IPS DF 6.9 (cell line): ENCODE measurements at places on chromosomes 6 and 20.

- no peak overlapping the region for H3K27ac ChIP-seq
- no peak for DNase-seq
- H3K4me1 ChIP-seq, result no peaks in the 10 kb centered on the region
- no peaks in the 10 kb centered on the region for H3K27me3 ChIP-seq
Observed at GRCh38 chr6:153862139-153862538, 176.9 kb upstream of the OPRM1 start.

DNA sequence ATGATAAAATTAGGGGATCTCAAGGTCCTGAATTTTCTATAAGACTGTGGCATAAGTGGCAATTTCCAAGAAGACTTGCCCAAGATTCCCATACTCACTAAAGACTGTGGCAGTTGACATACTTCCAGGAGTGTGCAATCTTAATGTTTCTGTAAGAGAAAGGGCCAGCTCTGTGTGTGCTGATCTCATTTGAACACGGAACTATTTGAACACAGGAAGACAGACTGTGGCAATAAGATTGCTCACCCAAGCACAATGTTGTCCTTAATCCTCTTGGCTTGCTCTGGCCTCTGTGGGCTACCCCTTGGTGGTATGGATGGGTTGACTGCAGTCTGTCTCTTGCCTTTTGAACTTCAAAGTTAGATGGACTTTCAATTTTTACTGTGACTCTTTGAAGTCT, 151.4 kb downstream of the PHF3 start:
- no peaks in the 10 kb centered on the region for H3K27me3 ChIP-seq
- no peak overlapping the region for H3K4me3 ChIP-seq
- H3K4me1 ChIP-seq, result no peaks in the 10 kb centered on the region
- H3K36me3 ChIP-seq, result no peaks in the 10 kb centered on the region
- DNase-seq, result no peak

GRCh38 chr6:32483968-32484613, 44.4 kb downstream of the HLA-DRA start:
- no peaks in the 10 kb centered on the region for H3K4me1 ChIP-seq
- no peak overlapping the region for H3K27ac ChIP-seq
- no peak for DNase-seq
- H3K36me3 ChIP-seq, result no peaks in the 10 kb centered on the region
- H3K4me3 ChIP-seq, result no peak overlapping the region
- no peaks in the 10 kb centered on the region for H3K27me3 ChIP-seq

DNA sequence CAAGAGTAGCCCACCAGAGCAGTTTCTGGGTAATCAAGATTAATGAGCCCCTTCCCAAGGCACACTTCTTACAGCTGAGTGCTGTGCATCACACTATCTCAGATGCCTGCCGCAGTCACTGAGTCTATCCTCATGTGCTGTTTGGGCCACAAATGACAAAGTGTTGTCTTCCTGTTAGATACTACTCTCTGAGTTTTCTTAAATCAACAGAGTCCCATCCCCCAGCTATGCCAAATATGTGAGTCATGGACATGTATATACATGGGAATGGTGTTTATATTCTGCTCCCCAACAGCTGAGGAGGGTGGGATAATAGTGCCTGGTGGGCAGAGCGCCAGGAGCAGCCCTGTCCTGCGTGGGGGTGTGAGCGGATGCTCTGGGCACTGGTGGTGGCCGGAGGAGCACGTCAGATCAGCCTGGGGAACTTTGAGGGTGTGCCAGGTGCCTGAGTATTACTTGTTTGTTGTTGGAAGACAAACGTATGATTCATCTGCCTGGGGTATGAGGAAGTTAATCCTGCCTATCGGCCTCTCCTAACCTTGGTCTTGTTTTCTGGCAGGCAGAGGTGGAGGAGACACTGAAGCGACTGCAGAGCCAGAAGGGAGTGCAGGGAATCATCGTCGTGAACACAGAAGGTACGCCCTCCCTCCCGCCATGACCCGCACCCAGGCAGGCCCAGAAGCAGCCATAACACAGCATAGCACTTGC, 9.6 kb downstream of the DYNLRB1 start:
- H3K36me3 ChIP-seq, result peaks cover 6% of the 10 kb centered on the region; the same call in 1 of the 2 replicates
- H3K4me3 ChIP-seq, result no peak overlapping the region
- H3K27ac ChIP-seq, result no peak overlapping the region
- no peak for DNase-seq
- no peaks in the 10 kb centered on the region for H3K27me3 ChIP-seq

DNA sequence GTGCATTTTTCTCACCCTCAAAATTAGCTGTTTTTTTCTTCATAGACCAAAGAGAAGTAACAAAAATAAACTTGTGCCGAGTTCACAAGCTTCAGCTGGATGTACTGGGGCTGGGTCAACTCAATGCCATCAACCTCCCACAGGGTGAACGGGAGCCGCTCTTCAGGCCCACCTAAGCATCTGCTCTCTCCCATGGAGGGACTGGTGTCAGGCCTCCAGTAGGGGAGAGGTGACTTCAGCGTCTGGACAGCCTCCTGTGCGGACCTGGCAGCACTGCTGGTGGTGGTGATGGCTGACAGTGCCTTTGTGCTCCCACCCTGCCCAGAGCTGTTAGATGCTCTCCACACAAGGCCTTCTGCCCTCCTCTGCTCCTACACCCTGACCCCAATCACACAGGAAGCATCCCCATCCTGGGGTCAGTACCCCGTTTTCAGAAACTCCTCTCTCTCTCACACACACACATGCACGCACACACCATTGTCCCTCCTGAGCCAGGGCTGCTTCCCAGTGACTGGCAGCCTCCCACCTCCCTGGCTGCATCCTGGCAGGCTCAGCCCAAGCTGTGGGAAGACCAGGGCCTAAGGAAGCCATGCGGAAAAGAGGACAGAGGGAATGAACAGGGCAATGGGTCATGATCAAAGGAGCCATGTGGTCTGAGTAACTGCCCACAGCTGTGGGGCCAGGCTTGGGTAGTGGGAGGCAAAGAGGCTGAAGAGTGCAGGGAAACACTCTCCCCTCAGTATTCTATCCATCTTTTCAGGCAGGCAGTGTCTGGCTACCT, 17.7 kb downstream of the CST8 start:
- H3K4me3 ChIP-seq, result no peak overlapping the region
- peaks cover 2% of the 10 kb centered on the region; the same call in 1 of the 2 replicates for H3K4me1 ChIP-seq
- no peaks in the 10 kb centered on the region for H3K27me3 ChIP-seq
- DNase-seq, result no peak

GRCh38 chr6:129253727-129254126, 370.8 kb downstream of the LAMA2 start:
- no peaks in the 10 kb centered on the region for H3K27me3 ChIP-seq
- DNase-seq, result no peak
- no peaks in the 10 kb centered on the region for H3K36me3 ChIP-seq
